ENCODE measurements at places on chromosomes 3 and 15. TPM values are rescaled to one million over a fixed set of nuclear protein-coding genes. Genes with fewer than 3 reads are reported as not detected.

CP gene
- total RNA-seq, result not detected

ATP13A5 gene
- total RNA-seq, result not detected

PLSCR2 gene
- not detected for total RNA-seq

KNSTRN gene
- 49.9 TPM for total RNA-seq

XCR1 gene
- total RNA-seq, result not detected

PPP1R14D gene
- not detected for total RNA-seq

IL5RA gene
- total RNA-seq, result 0.70 TPM

CLSTN2 gene
- total RNA-seq, result not detected

CNTN4 gene
- total RNA-seq, result not detected

SEMA6D gene
- not detected for total RNA-seq

FAM107A gene
- not detected for total RNA-seq

MEIS2 gene
- total RNA-seq, result not detected

TRPC1 gene
- total RNA-seq, result 1.1 TPM

DNA sequence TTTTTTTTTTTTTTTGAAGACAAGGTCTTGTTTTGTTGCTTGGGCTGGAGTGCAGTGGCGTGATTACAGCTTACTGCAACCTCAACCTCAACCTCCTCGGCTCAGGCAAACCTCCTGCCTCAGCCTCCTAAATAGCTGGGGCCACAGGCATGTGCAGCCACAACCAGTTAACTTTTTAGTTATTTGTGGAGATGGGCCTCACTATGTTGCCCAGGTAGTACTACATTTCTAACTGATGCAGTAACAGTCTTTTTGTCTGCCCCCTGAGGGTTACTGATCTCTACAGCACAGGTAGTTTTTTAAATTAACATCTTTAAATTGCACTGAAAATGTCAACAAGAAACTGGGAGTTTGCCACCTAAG, 3.4 kb upstream of the LMLN start:
- no peak for DNase-seq

- DNase-seq, result no peak
Measured at GRCh38 chr3:8932507-8932906, 30.8 kb downstream of the RAD18 start.

DNA sequence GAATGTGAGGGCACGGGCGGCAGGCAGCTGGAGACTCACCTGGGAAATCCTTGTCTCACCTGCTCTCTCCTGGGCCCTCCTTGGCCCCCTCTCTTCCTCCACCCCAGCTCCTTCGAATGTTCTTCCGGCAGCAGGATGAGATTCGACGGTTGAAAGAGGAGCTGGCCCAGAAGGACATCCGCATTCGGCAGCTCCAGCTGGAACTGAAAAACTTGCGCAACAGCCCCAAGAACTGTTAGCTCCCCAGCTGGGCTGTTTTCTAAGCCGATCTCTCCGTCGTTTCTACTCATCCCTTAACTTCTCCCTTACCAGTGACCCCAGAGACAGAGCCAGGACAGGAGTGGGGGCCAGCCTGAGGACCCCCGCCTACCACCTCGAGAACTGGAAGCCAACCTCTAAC, 95.0 kb downstream of the ANP32A start:
- DNase-seq, result no peak

- no peak for DNase-seq
Measured at GRCh38 chr3:126537730-126538281, 13.9 kb downstream of the CHST13 start.

GRCh38 chr3:69871251-69871650, 128.3 kb upstream of the SAMMSON start:
- DNase-seq, result no peak

DNA sequence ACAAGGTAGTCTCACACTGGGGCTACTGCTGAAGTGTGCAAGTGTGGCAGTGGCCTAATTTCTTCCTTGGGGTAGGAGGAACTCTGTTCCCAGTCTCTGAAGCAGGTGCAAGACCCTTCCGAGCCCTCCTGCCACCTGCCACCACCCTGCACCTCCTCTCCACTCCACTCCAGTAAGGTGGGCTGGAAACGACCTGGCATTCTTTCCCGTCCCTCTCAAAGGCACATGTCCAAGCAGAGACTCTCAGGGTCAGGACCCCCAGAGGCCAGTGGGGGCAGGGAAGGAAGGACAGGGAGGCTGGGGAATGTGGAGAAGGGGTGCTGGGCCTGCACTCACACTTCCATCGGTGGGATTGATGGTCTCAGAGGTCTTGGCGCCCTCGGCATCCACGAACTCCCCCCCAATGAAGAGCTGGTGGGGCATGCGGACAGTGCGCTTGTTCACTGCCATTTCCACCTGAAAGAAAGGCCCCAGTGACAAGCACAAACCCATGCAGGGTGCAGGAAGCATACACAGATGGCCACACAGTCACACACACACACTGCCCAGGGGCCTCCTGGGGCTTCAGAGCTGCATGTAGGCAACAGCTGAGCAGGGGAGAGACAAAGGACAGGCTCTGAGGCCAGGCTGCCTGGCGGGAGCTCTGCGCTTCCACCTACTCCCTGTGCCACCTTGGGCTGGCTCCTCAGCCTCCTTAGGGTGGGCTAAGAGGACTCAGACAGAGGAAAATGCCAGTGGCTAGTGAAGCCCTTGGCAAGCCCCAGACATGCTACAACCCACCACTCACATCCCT, 43.8 kb downstream of the ALDH1L1 start:
- no peak for DNase-seq

DNA sequence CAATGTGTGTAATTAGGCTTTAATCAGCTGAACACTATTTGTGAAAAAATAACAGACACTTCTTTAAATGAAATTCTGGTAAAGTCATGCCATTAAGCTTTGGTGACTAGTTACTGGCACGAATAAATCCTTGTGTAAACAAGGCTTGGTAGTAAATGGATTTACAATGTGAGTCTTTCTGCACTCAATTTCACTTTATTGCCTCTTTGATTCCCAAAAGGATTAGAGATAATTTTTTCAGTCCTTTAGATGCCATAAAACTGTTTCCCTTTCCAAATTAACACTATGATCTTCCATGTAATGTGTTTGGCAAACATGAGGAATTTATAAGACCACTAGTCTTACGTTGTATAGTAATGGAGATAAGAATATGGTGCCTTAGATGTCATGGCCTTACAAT, 339.5 kb upstream of the DNAJC19 start:
- DNase-seq, result no peak

- no peak for DNase-seq
Measured at GRCh38 chr3:11691767-11692531, 48.2 kb upstream of the VGLL4 start.

GRCh38 chr3:189529468-189529867, 101.7 kb upstream of the TP63 start:
- DNase-seq, result no peak

- DNase-seq, result no peak
Measured at GRCh38 chr3:71528816-71529215, 54.7 kb downstream of the FOXP1 start.

- no peak for DNase-seq
Measured at GRCh38 chr3:106466881-106467280, 598.1 kb upstream of the CBLB start.

- no peak for DNase-seq
Measured at GRCh38 chr15:61623746-61624145, 394.6 kb upstream of the RORA start.

- DNase-seq, result no peak
Measured at GRCh38 chr15:85598718-85599398, 195.9 kb downstream of the KLHL25 start.
